Posterior vena cava (tissue), 2 donors: ENCODE measurements at places on chromosomes 5 and 9. TPM values are rescaled to one million over a fixed set of nuclear protein-coding genes. Genes with fewer than 3 reads are reported as not detected.

DNA sequence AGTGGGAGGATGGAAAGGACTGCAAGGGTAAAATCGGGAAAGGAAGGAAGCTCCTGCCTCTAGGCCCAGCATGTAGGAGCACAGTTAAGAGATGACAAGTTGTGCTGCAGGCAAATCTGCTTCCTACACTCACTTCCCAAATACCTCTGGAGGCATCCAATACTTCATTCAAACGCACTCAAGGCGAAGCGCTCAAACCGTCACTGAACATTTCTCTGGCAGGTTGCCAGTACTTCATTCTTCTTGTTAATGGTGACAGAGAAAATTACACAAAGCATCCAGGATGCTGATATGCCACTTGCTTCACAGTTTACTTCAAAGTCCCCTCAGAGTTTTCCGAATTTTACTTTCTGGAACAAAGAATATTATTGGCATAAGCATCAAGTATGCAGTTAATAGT lies 59.8 kb downstream of the NREP start:
- DNase-seq: no peak

The C5orf34 gene
- 1.5 TPM for total RNA-seq

The CCL21 gene
- 161 TPM for total RNA-seq

DNA sequence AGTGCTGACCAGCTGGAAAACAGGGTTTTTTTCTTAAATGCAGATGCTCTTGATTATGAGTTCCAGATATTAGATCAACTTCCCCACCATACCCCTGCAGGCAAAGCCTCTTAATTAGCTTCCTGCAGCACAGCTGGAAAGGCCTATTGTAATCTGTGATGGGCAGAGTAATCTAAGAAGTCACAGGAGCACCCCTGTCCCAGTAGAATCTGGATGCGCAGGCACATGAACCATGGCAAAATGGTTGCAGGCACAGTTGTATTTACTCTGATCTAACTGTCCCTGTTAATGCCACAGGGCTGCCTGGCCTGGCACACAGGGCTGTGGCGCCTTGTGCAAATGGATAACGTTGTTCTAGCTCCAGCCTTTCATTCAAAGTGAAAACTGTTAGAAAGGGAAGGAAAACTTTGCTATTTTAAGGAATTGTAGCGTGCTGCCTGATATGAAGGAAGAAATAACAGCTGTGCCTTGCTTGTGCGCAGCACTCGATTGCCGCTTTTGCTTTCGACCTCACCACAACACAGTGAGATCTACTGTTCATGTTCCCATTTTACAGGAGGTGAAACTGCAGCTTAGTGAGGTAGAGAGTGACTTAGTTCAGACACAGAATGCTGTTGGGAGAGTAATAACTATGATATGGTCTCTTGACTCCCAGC lies 2.3 kb downstream of the TGFBI start:
- DNase-seq: no peak
